Astrocyte (in vitro differentiated cells and primary cell): ENCODE measurements at places on chromosomes 7 and 10.
A peak's percentile ranks its signal among the peaks of the same experiment; 100 is the strongest.

GRCh38 chr7:130970696-130971095 lies 236.7 kb upstream of the KLF14 start:
- no peak for DNase-seq

DNA sequence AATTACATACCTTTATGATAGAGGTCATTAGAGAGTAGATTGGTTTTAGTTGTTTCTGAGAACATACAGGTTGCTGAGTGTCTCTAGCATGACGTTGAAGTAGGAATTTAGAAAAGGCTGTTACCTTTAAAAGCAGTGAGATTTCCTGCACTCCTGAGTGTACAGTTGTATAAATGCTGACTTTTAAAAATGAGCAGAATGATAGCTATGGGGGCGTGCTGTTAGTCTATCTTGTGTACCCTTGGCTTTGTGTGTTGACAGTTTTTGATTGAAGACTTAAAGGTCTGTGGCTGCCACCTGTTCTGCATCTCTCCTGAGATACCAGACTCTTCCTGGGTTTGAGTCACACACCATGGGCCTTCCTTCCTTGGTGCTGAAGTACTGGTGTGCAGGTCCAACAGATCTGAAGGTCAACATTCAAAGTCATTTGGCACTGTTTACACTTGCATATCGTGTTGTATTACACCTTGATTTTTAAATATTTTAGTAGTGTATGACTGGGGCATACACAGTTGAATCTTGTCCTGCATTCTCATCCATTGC lies 23.8 kb downstream of the DNAJB6 start:
- no peak for DNase-seq

DNA sequence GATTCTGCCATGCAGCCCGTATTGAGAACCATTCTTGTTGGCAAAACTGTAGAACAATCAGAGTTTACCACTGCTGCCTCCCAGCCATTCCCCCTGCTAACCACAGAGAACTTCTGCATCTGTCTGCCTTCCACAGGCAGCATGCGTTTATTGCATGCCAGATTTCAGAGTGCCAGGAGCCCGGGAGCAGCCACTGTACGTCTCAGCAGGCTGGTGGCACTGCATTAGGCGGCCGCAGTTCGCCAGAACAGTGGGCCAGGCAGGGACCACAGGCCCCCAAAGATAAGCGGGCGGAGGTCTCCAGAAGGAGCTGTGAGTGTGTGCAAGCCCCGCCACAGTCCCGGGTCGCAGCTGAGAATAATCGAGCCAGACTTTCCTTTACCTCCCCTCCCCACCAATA lies 31.8 kb downstream of the ZNF467 start:
- no peak for DNase-seq

- no peak for DNase-seq
These were observed 127.5 kb upstream of the ANKRD1 start for GRCh38 chr10:91048380-91048779.

DNA sequence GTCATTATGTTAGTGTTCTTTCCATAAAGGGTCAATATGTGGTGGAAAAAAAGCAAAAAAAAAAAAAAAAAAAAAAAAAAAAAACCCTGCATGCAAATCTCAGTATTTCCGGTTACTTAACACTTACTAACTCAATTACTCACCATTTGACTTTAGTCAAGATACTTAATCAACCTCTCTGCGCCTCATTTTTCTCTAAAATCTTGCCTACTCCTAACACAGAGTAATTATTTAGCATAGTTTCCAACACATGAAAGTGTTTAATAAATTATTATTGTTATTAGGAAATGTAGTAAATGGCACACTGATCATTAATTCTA lies 27.8 kb downstream of the PPP1R3A start:
- no peak for DNase-seq

- DNase-seq = no peak
These were observed 82.0 kb downstream of the VWC2 start for GRCh38 chr7:49855281-49855980.

GRCh38 chr7:18610331-18610948 lies 114.9 kb downstream of the HDAC9 start:
- peak; percentile 2 for DNase-seq

- DNase-seq = no peak
These were observed 80.0 kb upstream of the UNC5B start for GRCh38 chr10:71132321-71132810.

GRCh38 chr10:103281753-103282152 lies 4.8 kb downstream of the INA start:
- DNase-seq = no peak

DNA sequence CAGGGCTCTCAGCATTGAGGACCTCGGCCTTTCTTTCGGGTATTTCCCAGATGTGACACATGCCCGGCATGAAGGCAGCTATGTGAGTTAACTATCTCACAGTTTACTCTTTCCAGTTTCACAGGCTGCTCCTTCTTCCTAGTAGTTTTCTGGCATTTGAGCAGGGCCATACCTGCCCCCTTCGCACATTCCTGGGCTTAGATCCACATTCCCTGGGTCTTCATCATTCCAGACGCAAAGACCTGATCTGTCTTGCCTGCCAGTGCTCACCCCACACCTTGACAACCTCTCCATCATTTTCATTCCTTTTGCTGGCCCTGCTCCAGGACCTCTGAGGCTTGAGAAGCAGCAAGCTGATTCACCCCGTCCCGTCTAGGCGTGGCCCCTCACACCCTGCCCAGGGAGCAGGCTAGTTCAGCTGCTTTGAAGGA lies 227.5 kb downstream of the WDR11 start:
- peak; percentile 56 for DNase-seq

DNA sequence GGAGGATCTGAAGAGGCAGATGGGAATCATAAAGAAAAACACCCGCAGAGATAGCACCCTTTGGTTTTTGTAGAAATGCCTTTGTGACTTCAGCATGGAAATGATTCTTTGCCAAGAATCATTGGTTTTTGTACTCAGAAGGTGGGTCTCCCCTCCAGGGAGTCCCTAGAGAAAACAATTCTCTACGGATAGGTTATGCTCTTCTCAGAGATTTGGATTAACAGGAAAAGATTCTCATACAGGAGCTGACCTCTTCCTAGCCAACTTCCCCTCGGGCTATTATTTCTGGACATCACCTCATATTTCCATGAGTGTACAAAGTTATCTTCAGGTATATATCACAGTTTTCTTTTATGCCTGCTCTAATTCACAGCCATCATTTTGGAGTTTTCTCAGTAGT lies 274.2 kb upstream of the HABP2 start:
- no peak for DNase-seq

- DNase-seq = no peak
These were observed 22.6 kb upstream of the AMZ1 start for GRCh38 chr7:2665359-2665791.

DNA sequence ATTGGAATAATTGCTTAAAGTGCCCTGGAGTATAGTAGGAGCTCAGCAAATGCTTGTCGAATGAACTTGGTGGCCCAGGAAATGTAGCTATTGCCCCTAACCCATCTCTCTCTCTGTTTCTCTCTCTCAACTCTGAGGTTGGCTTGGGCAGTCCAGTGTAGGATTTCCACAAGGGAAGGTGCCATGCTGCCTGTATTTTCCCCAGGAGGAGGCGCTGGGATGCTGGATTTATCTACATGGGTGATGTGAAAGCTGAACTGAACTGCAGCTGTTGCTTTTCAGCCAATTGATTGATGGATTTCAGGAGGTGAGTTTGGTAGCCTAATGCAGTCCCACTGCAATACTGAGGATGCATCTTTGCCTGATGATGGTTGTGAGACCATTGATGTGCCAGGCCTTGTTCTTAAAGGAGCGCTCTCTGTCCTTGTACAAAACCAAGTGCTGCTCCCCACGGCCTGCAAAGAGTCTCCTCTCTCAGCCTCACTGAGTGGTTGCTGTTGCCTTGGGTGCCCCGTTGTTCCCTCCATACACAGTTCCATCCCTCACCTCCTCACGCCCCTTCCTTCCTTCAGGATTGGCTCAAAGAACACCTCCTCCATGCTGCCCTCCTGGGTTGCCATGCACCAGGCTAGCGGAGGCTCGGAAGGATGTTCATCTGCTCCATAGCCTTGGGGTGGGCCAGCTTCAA lies 200.6 kb downstream of the GLRX3 start:
- DNase-seq = no peak

DNA sequence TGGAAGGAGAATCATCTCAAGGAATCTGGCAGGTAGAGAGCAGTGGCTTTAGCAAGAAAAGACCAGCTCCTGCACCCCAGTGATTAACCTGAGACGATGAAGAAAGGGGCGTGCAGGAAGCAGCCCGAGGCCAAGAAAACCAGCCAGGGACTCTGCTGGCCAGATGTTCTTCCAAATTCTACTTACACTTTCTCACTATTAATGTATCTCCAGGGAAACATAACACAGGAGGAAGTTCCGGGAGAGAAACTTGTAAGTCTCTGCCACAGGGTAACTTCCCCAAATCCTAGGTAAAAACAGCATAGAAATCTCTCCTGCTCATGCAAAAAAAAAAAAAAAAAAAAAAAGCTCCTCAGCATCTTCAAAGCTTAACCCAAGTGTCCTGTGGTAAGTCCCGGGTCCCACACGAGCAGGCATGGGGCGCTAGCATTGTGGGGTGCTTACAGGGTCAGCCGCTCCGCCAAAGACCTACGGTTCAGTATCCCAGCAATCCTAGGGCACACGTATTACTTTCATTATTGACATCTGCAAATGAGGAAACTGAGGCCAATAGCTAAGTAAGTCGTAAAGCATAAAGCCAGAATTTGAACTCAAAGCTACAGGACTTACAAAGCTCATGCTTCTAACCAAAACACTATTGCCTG lies 97.2 kb upstream of the GNA12 start:
- no peak for DNase-seq

- DNase-seq = peak; percentile 46
These were observed 113.2 kb downstream of the KMT2E start for GRCh38 chr7:105127179-105127578.

- DNase-seq = peak; percentile 77
These were observed 99.4 kb downstream of the RSU1 start for GRCh38 chr10:16717622-16718395.

DNA sequence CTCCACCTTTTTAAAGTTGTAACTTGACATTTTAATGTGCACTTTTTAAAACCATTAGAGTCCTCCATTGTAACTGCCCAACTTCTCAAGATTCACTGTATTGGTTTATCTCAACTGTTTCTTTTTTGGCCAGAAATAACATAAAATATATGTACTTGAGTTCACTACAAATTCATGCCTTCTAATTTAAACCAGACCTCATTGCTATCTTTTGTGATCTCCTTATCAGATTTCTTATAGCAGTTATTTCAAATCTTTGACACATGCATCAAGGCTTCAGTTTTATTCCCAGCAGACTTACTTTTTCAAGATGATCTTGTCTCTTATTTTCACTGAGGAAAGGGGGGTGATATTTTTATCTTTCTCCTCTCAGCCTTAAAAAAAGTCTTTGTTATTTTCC lies 154.3 kb downstream of the PHF14 start:
- DNase-seq = no peak

- DNase-seq = no peak
These were observed 1183.2 kb upstream of the CELF2 start for GRCh38 chr10:9834434-9834833.
